Transverse colon (tissue), 4 donors: ENCODE measurements at places on chromosomes 7 and 10. TPM values are rescaled to one million over a fixed set of nuclear protein-coding genes. Genes with fewer than 3 reads are reported as not detected.

The HERC4 gene
- total RNA-seq, result 32.0 TPM

The ZPBP gene
- not detected for total RNA-seq

The CLDN4 gene
- total RNA-seq, result 926 TPM

The OR6B1 gene
- not detected for total RNA-seq

The MALRD1 gene
- 0.75 TPM for total RNA-seq

The AZGP1 gene
- not detected for total RNA-seq

The SEMA3A gene
- total RNA-seq, result 8.3 TPM

The PRLHR gene
- total RNA-seq, result not detected
